Urothelium cell line (cell line): ENCODE measurements at places on chromosomes 13 and 19.
A peak's percentile ranks its signal among the peaks of the same experiment; 100 is the strongest.

GRCh38 chr13:47594833-47595232 lies 406.2 kb downstream of the SUCLA2 start:
- DNase-seq, result no peak

GRCh38 chr19:39631626-39632025 lies 24.1 kb upstream of the LGALS16 start:
- DNase-seq, result no peak

GRCh38 chr19:48881741-48882657 lies 9.8 kb downstream of the PPP1R15A start:
- no peak for DNase-seq

DNA sequence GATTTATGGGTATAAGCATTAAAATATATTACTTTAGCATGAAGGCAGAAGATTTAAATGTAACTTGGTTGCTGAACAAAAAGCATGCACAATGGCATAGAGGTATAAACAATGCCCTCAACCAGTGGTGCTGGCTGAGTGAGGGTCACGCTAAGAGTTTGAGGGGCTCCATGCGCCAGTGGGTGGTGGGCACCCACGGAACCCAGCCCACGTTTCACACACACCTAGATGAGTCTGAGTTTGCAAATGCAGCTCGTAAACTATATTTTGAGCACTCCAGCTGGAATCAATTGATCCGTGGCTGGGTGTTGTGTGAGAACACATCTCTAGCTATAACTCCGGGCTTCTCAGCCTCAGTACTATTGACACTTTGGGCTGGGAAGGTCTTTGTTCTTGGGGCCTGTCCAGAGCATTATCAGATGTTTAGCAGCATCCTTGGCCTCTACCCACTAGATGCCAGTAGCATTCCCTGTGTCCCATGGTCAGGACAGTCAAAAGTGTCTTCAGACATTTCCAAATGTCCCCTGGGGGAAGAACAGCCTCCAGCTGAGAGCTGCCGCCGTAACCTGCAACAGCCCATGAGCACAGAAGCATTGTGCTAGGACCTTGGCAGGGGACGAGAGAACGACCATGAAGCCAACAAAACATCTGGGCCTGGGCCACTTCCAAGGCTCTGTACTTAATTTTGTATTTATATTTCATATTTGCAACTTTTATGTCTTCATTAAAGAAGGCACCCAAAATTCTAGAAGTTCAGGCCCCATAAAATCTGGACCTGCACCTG lies 108.1 kb upstream of the SOX1 start:
- DNase-seq, result no peak

GRCh38 chr19:11346104-11346940 lies at the start of the genes CCDC159 and TMEM205:
TSS of gene CCDC159 (plus strand) at chr19:11346519. CDS start at chr19:11346607, 88 bp downstream.
TSS of gene TMEM205 (minus strand) at chr19:11346268. CDS start at chr19:11345619, 649 bp downstream.
- peak; percentile 93 for DNase-seq

GRCh38 chr13:58728126-58728525 lies 1096.6 kb downstream of the PCDH17 start:
- DNase-seq, result no peak

DNA sequence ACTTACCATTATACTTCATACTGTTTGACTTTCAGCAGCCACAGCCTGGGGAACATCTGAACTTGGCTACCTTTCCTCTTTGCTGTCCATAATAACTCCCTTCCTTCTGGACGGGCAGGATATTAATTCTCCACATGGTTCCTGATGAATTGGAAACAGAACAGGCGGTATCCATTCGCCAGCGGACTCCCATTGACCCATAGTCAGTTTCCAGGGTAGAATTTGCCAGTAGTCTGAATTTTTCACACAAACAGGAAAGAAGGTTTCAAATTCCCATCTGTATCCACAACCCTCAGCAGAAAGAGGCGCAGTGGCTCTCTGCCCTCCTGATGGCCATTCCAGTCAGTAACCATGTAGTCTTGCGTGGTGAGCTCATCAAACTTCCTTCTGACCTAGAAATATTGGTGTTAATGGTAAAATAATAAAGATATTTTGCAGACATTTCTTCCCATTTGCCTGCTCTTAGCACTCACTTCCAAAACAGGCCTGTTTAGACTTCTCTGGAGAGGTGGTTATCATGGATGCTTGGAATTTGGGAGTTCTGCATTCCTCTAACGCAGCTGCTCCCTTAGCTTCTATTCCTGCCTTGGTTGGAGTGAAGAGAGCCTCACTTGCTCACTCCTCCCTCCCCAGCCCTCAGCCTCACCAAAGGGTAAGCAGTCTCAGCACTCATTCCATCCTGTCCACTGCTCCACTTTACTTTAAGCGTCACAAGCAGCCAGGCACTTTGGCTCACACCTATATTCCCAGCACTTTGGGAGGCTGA lies 75.0 kb upstream of the OXGR1 start:
- DNase-seq, result no peak

- DNase-seq, result no peak
Measured at GRCh38 chr19:35040826-35041547, 534 bp upstream of the HPN start.

GRCh38 chr13:75309981-75310580 lies 171.9 kb downstream of the TBC1D4 start:
- DNase-seq, result no peak

DNA sequence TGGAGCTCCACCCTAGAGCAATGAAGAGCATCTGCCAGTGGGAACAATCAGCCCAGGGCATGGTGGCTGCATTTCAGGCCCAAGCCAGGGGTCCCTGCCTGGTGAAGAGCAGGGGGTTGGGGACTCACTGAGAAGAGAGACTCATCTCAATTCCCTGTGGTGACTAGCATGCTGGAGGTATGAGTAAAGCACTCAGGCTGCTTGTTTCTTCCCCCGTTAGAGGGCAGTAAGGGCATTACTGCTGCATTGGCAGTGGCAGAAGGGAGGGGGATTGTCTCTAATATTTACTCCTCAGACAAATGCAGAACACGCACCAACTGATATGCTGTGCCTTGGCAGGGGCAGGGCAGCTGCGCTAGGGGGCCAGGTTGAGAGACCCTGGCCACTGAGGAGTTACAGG lies 329.1 kb downstream of the SLITRK5 start:
- DNase-seq, result peak; percentile 21

GRCh38 chr13:110276553-110276950 lies 30.4 kb downstream of the COL4A1 start:
- DNase-seq, result no peak

DNA sequence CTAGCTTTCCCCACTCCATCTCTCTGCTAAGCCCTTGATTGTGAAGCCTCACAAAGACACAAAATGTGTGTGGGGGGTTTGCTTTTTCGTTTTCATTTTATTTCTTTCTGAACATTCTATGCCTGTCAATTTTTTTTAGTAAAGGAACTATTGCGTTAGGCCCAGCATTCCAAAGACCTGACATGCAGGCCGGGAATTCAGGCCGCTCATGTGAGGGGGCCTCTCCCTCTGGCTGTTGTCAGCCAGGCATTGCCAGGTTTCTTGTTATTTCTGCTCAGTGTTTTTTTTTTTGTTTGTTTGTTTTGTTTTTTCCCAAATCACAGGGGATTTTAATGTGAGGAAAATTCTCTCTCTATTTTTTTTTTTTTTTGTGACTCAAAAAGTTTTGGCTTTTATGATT lies 10.3 kb upstream of the MEDAG start:
- peak; percentile 62 for DNase-seq

DNA sequence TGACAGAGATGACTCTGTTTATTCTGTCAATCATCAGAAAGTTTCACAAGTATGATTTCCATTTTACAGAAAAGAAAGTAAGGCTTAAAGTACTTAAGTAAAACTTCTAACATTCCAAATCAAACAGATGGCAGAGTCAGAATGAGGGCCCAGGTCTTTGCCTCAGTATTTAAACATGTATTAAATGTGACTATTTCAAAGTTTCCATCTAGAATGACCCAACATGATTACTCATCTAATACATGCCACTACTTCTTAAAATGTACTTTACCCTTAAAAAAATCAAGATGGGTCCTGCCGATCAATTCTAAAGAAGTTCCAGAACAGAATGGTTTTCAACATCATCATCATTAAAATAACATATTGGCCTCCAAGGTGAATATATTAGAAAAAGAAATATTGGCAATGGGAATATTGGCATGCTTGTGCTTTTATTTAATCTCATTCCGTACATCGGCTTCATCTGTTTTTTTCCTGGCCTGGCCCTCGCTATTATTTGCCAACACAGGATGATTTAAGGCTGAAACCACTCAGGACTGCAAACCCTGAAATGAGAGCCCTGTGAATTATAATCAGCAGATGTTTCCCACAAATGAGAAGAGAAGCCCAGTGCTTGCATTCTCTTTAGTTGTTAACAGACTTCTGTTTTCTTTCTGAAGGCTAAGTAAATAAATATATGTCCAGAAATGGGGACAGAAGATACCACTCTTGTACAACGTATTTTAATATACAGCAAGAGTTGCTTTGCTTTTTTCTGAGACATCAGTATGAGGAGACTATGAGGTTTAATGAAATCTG lies 340.0 kb downstream of the DNAJC15 start:
- no peak for DNase-seq

GRCh38 chr13:44755872-44756271 lies 179.7 kb upstream of the TSC22D1 start:
- peak; percentile 33 for DNase-seq

DNA sequence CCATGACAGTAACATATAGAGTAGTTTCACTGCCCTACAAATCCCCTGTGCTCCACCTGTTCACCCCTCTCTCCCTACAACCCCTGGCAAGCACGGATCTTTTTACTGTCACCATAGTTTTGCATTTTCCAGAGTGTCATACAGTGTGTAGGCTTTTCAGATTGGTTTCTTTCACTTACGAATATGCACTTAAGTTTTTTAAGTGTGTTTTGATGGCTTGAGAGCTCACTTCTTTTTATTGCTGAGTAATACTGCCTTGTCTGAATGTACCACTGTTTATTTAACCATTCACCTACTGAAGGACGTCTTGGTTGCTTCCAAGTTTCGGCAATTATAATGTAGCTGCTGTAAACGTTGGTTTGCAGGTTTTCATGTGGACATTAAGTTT lies 175.1 kb downstream of the ITGBL1 start:
- DNase-seq, result no peak

GRCh38 chr13:51818781-51819511 lies 15.0 kb upstream of the DHRS12 start:
- no peak for DNase-seq

- DNase-seq, result no peak
Measured at GRCh38 chr13:101811284-101811839, 358.9 kb downstream of the ITGBL1 start.

GRCh38 chr13:49821216-49822009 lies 28.9 kb upstream of the KPNA3 start:
- DNase-seq, result no peak

DNA sequence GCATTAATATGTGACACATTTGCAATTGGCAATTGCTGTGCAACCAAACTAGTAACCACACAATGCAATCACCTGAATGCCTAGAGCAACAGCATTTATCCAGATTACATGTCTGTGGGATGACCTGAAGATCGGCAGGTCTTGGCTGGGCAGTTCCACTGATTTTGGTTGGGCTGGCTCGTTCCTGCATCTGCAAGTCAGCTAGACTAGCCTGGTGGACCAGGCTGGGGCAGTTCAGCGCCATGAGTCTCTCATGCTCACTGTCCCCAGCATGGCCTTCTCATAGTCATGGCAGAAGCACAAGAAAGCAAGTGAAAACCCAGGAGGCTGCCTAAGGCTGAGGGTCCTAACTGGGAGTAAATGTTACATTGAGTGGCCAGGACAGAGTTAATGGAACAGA lies 229.1 kb upstream of the TSHZ3 start:
- no peak for DNase-seq

- DNase-seq, result no peak
Measured at GRCh38 chr19:53311044-53311443, 22.5 kb upstream of the ZNF845 start.

DNA sequence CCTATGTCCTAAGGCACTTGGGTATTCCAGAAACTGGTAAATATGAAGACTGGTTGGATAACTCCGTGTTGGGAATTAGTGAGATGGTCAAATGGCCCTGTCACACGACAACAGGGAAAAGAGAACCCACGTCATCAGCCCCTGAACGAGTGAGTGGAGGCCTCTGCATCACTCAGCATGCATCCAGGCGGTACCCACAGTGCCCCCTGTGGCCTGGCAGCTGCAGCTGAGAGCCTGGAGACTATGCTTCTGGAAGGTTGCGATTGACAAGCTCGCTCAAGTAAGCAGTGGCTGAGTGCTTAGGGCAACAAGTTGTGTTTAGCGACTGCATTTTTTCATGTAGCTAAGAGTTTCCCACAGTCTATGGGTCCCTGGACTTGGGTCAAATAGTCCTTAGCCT lies 55.9 kb downstream of the COL4A2 start:
- DNase-seq, result no peak

DNA sequence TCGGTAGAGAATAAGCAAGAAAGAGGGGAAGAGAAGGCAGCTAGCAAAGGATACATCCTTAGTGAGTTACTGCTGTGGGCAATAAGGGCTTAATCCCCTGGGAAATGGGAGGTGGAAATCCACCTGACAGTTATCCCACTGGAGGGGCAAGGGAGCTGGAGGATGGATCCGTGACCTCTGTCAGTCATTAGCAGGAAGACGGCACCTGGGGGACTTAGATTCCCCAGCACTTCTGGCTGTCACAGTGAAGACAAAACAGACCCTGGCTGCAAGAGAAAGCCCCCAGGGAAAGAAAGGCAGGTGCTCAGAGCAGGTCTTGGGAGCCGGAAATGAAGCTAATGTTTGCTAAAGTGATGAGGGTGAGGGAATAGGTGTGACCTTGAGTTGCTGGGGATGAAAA lies 70.4 kb upstream of the MRI1 start:
- DNase-seq, result no peak

DNA sequence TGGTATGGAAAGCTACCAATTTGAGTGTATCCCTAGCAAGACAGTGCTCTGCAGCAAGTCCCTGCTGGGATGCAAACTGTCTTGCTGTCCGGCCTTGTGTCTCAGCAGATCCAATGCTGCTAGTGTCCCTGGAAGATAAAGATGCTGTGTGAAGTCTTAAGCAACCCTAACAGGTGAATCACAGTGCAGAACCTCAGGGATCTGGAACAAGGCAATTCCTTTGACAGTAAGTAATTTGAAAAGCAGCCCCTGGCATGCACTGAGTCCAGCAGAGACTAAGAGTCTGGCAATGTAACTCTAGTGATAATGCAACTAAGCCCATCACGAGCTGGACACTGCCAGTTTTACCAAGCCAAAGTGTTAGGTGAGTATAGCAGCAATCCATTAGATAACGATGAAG lies 1.7 kb upstream of the UCHL3 start:
- DNase-seq, result no peak

DNA sequence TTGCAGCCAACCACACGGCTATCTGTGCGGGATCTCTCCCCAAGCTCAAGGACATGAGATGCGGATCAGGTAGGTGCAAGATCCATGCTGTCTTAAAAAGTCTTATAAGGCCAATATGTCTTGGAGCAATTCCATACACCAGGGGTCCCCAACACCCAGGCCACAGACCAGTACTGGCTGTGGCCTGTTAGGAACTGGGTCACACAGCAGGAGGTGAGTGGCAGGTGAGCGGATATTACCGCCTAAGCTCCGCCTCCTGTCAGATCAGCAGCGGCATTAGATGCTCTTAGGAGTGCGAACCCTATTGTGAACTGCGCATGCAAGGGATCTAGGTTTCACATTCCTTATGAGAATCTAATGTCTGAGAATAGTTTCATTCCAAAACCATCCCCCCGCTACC lies 68.8 kb upstream of the ZNF599 start:
- DNase-seq, result no peak
